ENCODE measurements at places on chromosomes 12 and 14.

DNA sequence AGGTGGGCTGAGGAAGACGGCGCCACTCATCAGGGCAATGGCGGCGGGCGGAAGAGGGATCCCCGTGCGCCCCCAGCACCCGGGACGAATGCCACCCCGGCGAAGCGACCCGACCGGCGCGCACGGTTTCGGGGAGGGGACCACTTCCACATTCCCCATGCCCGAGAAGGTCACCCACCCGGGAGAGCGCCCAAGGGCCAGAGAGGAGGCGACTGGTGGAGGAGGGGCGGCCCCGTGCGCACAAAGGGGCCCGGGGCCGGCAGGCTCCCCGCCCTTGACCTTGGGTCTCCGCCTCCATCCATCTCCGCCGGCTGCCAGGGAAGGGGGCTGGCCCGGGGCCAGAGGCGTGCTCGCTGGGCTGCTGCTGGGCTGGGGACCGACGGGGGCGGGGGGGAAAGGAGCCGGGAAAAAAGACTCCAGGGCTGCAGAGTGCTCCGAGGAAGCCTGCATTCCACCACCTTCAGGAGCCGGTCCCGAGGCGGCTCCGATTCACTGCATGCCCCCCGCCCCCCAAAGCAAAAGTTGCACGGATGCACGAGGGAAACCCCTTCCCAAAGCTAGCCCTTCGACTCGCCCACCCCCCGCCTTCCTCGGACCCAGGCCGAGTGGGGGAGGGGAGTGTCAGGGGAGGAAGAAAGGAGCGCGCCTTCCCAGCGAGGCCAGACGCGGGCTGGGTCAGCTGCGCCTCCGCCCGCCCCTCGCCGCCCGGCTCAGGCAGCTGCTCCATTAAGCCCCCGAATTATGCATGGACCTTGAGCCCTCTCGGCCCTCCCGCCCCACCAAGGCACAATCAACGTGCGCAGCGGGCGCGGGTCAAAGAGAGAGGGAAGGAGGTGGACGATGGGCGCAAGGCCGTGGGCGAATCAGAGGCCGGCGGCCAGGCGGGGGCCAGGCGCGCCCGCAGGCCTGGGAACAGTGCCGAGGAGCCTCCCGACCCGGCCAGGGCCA, 26.2 kb downstream of the BCL11B start:
- DNase-seq: no peak

DNA sequence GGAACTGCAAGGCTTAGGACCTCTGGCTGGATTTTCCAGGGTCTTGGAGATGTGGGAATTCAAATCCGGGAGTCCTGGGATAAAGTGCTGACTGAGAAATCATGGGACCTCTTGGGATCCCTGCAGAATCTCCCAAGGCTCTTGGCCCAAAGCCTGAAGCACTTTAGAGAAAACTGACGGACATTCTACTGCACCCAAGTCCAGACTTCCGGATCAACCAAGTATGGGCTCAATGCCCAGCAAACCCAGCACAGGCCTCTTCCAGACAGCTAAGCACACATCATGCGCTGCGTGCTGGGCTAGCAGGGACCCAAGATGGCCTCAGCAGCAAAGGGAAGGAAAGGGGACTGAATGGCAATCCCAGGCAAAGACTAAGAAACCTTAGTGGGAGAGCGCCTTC, 85.0 kb downstream of the ACTN1 start:
- no peak for DNase-seq

GRCh38 chr12:43992856-43993255, 157.0 kb downstream of the TMEM117 start:
- DNase-seq: no peak

DNA sequence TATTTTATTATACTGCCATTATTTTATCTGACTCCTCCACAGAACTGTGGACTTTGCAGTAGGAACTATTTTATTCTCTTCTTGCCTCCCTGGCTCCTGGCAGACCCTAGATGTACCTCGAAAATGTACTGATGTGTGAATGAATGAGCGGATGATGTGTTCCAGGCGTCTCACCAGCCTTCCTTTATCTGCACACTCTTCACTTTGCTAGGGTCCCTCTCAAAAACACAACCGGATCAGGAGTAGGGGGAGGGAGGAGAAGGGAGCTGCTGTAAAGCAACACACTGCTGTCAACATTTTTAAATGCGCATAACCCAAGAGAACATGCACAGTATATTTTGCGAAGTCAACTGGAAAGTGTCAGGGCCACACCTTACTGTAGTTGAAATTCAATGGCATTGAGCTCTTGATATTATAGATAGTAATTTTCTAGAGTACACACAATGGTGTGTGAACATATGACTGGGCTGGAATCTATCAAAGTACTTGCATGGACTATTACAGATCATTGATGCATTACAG, 36.3 kb downstream of the SRGAP1 start:
- DNase-seq: no peak

- no peak for DNase-seq
These were observed 1.3 kb downstream of the RITA1 start for GRCh38 chr12:113186666-113187325.

All from activated T-cell treated with anti-CD3 and anti-CD28 coated beads for 24 hours (primary cell).